ENCODE measurements at places on chromosomes 2 and 18. TPM values are rescaled to one million over a fixed set of nuclear protein-coding genes. Genes with fewer than 3 reads are reported as not detected.

UGT1A10 gene
- polyA plus RNA-seq: not detected

UGT1A4 gene
- polyA plus RNA-seq: not detected

REEP1 gene
- 76.7 TPM for polyA plus RNA-seq

RGPD4 gene
- 0.03 TPM for polyA plus RNA-seq

TNFRSF11A gene
- 2.8 TPM for polyA plus RNA-seq

CNDP1 gene
- polyA plus RNA-seq: 0.13 TPM

ALK gene
- 0.03 TPM for polyA plus RNA-seq

HOXD3 gene
- 3.3 TPM for polyA plus RNA-seq

DNA sequence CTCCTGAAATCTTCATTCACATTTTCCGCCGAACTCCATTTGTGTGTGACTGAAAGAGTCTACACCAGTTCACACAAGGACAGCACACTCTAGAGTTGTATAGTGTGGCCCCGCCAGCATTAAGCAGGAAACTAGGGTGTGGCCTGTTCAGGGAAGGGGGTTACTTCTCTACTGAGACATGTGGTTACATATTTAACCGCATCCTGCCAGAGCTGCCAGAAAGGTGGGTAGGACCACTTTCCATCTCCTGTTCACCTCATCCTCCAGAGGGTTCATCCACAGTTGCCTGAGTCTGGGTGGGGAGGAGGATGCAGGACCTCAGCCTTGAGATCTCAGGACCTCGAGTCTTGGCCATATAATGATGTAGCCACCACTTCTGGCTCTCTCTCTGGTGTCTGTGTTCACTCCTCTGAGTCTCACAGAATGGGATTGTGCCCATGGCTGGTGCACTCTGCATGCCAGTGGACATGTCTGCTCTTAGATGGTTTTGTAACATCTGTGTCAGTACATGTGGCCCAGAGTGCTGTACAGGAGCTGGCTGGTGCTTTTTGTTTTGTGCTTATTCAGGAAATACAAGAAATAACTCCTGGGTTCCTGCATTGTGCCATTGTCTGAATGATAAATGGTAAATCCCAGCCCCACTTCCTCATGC is 7.7 kb upstream of the SP140L start:
- no peak for DNase-seq

GRCh38 chr2:193518041-193518817 is 1323.5 kb upstream of the TMEFF2 start:
- no peak for DNase-seq

GRCh38 chr2:239289545-239289944 is 111.3 kb downstream of the HDAC4 start:
- no peak for DNase-seq

DNA sequence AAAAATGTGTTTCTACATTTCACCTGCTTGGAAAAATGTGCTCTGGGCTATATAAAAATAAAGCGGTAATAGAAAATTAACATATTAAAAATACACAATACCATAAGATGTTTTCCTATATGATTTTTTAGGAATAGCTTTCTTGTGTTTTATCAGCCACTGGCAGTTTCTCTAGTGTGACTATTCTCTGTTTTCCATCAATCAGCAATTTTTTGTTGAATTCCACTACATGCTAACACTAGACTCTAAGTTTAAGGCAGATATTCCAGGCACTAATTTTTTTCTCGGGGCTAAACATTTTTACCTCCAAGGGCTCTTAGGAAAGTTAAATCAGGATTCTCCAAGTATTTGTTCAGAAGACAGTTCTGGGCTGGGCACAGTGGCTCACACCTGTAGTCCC is 140.5 kb downstream of the SPHKAP start:
- no peak for DNase-seq

- no peak for DNase-seq
Observed at GRCh38 chr2:220053919-220054318, 426.5 kb downstream of the SLC4A3 start.

- DNase-seq: no peak
Observed at GRCh38 chr2:240440251-240440650, 4.8 kb downstream of the GPC1 start.

DNA sequence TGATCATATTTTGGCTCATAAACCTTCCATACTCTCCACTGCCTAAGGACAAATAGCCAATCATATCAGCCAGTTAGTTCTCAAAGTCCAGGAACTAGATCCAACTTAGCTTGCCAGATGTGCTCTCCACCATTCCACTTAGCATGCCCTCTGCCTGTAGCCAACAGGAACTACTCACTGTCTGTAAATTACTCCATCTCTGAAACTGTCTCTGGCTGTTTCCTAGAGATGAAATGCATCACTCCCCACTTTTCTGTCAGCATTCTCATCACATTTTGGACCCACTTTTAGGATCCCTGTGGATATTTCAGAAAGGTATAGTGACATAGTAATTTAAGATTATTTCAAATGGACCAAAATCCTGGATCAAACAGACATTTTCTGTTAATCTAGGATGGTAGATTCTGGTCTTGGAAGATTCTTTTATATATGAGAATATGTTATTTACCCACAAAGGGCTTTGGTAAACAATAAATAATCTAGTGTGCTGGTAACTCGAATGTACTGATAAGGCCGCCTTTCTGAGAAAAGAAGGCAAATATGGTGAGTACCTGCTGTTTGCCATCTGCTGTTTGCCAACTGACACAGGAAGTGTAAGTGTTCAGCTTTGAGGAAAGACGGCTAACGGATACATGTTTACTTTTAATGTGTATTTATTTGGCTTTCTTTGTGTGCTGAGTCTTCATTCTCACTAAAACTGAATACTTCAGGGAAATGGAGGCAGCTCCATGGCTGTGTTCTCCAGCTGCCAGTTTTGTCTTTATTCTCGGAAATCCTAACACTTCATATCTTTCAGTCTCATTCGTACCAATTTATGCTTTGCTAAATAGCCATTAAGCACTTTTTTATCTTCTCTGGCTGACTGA is 79.5 kb downstream of the EVA1A start:
- DNase-seq: no peak

DNA sequence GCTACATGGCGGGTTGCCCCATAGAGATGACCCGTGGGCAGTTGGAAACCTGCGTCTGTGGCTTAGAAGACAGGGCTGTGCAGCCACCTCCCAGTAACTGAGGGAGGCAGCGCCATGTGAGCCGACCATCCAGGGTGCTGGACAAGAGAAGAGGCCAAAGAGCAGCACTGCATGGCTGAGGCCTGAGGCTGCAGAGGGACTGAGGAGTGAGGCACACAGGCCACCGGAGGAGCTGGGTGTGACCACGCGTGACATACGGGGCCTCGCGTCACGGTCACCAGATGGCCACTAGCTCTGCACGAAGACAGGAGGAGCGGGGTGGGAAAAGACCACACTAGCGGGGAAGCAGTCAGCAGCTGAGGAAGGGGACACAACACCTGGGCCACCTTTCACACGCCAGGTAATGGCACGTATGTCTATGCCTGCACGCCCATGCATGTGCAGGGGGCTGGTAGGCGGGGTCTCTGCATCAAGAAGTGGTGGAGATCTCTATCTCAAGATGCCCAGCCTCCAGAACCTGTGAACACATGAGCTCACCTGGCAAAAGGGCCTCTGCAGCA is 61.4 kb downstream of the NDUFA10 start:
- DNase-seq: no peak

GRCh38 chr2:95020275-95021022 is 5.1 kb upstream of the MAL start:
- DNase-seq: no peak

GRCh38 chr2:64327510-64328414 is 126.2 kb upstream of the LGALSL start:
- no peak for DNase-seq

DNA sequence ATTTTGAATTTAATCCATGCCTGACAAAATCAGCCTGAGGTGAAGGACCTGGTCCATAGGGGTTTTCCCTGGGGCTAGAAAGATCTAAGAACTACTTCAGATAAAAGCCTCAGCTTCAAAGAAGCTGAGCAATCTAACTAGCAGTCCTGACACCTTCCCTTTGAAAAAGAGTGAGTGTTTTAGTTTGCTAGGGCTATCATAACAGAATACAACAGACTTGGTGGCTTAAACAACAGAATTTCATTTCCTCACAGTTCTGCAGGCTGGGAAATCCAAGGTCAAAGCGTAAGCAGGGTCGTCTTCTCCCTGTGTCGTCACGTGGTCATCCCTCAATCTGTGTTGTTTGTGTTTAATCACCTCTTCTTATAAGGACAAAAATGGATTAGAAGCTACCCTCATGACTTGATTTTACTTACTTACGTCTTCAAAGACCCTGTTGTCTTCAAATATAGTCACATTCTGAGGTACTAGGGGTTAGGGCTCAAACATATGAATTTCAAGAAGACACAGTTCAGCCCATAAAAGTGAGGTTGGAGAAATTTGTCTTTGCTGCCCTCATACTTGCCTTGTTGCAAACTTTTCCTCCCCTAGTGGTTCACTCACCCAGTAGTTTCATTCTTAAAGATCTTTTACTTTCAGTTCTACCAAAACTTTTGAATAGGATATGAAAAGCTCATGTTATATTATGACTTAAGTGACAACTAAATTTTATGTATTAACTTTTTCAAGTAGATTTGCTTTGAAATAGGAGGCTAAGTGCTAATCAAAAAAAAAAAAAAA is 673.8 kb downstream of the ARHGAP15 start:
- no peak for DNase-seq

- no peak for DNase-seq
Observed at GRCh38 chr2:71822463-71822862, 325.2 kb downstream of the CYP26B1 start.

DNA sequence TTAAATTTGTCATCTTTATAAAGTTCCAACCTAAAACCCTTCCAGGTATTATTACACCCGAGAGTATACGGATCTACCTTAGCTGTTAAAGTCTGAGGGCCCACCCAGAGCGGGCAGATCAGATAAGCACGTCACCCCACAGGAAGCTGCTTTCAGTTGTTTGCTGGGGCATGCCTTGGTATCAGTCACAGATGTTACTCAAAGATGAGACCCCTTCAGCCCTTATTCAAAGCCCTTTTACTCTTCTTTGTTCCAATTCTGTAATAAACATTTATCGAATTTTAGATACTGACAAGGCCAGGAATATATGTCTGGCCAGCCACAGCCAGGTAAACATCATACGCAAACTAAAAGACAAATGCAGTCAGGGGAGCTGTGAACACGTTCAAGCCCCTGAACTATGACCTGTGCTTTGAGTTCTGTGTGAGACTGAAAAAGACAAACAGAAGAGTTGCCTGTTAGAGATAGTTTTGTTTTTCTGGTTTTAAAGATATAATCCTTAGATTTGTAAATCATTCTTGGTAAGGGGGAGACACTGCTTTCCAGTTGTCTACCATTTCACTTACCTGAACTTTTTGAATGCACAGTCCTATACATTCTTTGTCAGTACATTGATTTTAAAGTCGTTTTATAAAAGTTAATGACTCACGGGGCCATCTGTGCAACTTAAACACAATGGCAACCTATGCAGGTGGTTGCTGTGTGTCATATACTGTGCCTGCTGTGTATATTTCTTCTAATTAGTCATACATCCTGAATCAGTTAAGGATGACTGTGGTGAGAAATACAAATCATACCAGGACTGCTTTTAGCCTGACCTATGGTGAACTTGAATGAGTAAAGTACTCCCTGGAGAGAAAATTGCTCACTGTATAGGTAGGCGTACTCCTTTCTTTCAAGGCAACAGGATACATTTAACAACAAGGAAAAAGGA is 100.5 kb upstream of the ITPRID2 start:
- DNase-seq: no peak

GRCh38 chr2:209696836-209697711 is 74.6 kb upstream of the UNC80 start:
- DNase-seq: no peak

GRCh38 chr2:95023222-95023597 is 2.3 kb upstream of the MAL start:
- DNase-seq: no peak

GRCh38 chr2:74423231-74424095 is 1.9 kb downstream of the WDR54 start:
- DNase-seq: no peak

DNA sequence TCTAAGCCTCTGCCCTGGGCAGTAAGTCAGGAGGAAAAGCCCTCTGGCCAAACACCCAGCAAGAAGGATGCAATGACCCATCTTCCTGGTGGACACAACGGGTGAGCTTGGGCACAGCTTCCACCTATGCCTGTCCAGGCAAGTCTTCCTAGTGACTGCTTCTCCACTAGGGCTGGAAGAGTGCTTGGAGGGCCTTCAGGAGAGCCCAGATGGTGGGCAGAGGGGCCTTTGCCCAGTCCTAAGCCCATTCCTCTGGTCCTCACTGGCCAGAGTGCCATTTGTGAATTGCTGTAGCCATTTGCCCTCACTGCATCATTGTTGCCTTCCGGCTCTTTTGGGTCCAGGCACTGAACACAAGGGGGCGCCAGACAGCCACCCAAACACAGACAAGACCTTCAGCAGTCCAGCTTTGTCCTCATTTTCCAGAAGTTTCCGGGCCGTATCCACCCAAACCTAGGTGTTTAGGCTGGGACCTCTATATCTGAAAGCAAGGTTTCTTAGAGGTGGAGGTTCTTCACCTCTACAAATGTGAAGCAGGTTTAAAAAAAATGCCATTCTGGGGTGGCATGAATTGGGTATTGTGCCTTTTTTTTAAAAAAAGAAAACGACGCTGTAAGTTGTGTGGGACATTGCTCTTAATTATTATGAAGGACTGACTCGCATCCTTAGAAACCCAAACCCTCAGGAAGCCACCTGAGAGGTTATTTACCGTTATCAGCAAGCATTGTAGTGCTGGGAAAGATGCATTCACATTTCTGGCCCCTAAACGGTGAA is 29.5 kb downstream of the PAX8 start:
- DNase-seq: no peak

DNA sequence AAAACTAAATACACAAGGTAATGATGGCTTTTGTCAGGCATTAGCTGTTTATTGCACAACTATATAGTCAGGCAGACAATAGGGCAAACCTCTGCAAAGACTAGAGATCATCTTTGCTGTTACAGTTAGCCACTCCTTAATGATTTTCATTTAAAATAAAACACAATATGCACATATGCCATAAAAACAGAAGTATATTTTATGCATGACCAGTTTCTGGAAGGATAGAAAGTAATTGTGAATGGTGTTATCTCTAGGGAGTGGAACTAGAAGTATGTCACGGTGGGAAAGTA is 102.0 kb downstream of the CHN1 start:
- DNase-seq: no peak

DNA sequence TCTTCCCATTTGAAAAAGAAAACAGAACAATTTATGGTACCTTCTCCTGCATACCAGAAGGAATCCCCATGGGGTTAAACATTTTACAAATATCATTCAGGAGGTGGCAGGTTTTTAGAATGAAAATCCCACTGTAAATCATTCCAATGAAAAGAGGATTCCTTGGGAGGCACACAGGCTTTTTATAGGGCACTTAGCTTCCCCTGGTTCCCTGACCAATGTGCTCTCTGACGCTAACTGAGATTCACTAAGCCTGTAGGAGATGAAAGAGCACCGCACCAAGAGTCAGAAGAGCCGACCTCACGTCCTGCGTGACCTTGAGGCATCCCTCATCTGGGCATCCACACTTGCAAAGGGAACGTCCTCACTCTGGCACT is 82.5 kb downstream of the CMPK2 start:
- DNase-seq: no peak
